CD4-positive, alpha-beta memory T cell (primary cell): ENCODE measurements at places on chromosomes 13 and 19.

DNA sequence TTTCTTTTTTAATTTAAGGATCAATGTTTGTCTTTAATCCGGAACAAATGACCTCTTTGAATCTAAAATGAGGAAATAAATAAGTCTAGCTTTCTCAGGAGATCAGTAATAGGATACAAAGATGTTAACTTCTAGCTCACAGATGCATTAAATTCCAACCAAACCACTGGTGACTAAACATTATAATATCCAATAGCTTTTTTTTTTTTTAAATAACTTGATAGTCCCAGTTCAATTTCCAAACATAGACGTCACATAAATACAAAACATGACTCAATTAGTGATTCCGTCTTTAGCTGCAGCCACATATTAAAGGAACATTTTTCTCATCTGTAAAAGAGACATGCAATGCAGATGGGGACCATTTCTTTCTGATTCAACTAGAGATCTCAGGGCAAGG lies 390.5 kb upstream of the PCDH9 start:
- no peak for DNase-seq

GRCh38 chr13:28100150-28101121 lies at the start of gene FLT3:
Gene FLT3 (minus strand): TSS chr13:28100576. CDS start chr13:28100510, 66 bp downstream.
- DNase-seq = no peak

GRCh38 chr13:46382224-46382623 lies 4.8 kb downstream of the RUBCNL start:
- no peak for DNase-seq

- no peak for DNase-seq
Observed at GRCh38 chr19:18847549-18848463, 16.0 kb downstream of the UPF1 start.

- no peak for DNase-seq
Observed at GRCh38 chr13:85277748-85278147, 521.5 kb downstream of the SLITRK6 start.

- DNase-seq = no peak
Observed at GRCh38 chr13:111547726-111548273, 227.4 kb downstream of the TEX29 start.

DNA sequence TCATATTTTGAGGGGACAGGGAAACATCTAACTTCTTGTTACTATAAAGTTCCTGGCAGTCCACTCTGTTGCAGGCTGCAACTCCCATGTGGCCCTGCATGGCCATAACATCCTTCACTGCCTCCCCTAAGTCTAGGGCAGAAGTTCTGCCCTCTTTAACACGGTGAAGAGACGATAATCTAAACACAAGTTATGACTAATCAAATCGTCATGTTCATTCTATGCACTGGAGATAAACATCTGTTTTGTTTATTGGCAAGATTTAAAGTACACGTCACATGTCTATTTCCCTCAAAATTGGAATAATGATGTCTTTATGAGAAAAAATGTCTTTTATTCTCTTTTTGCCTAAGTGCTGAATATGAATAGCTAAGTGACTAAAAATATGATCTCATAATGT lies 1629.4 kb downstream of the PCDH9 start:
- DNase-seq = no peak

- DNase-seq = no peak
Observed at GRCh38 chr13:76882431-76882830, 3.8 kb downstream of the KCTD12 start.

DNA sequence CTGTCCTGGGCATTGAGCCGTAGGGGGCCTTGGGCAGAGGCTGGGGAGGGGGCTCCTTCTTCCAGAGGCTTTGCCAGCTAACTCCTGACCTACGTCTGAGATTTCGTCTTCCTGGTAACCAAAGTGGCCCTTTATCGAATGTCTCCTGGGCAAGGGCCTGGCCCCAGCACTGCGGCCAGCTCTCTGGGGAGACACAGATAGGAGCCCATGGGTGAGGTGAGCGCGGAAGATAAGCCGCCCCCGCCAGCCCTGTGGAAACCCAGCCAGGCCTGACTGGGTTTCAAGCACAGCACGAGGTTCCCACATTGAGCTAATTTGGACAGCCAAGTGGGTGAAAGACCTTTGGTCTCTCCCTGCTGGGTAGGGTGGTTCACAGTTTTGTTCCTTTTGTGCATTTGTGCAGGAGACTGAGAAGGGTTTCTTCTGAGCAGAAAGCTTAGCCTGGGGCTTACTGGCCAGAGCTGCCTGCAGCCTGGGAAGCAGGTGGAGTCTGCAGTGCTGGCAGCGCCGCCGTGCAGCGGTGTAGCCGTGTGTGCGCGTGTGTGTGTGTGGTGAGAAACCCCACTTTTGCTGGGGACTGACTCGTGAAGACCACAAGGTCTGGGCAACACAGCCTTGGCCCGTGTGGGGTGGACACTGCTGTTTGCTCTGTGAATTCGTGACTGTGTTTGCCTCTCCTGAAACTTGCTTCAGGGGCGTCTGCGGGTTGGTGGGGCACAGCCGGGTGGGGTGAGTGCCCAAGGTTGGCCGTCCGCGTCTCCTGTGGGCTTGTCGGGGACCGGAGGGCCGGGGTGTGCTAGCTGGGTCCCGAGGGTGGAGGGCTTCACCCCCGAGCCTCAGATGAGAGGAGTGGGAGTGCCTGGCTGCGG lies 2.5 kb downstream of the BSG start:
- no peak for DNase-seq

DNA sequence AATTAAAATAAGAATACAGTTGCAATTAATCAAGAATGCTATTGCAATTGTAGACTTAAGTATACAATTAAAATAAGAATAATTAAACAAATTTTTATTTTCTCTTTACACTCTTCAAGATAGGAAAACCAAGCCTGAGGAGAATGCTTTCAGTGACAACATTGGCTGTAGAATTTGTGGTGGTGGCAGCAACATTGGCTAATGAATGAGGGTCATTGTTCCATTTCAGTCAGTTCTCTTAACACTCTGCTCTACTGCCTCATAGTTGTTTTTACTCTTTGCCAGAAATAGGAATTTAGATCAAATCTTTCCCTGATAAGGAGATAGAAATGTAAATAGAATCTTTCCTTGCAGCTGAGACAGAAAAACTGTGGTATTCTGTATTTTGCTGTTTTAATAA lies 391.6 kb downstream of the PCDH20 start:
- no peak for DNase-seq

GRCh38 chr19:18848878-18849661 lies 17.3 kb downstream of the UPF1 start:
- no peak for DNase-seq

GRCh38 chr13:50687545-50687944 lies 155.9 kb downstream of the DLEU7 start:
- DNase-seq = no peak

DNA sequence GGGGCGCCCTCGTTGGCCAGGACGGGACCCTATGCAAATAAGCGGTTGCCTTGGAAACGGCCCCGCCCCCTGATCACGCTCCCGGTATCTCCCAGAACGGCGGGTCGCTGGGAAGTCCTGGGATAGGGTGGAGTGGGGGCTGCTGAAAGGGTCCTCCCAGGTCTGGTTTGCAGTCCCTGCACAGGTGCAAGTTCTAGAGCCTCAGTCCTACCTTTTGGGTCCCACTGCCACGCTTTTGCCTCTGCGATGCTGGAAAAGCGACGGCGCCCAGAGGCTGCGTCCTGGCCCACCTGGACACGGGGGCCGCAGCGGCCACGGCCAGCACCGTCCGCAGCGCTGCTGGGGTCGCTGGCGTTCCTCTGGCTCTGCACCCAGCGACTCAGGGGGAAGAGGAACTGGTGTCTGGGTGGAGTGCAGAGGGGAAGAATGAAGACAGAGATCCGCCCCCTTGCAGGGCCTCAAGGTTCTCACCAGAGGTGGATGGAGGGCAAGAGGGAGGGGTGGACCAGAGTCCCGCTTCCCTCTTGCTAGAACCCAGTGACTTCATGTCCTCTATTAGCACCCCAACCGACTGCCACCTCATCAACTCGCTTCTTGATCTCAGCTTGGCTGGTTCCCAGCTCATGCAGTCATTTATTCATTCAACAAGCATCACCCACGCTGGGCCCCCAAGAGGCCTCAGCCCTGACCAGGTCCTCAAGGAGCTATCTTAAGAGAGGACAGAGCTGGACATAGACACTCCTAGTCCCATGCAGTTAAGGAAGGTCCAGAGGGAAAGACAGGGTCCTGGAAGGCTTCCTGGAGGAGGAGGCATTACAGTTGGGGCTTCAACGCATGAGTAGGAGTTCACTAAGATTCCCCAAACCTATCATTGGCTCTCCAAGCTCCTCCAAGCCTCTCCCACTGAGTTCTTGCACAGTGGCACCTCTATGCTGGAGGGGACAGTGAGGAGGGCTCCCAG lies at the start of gene LRRC25:
TSS of gene LRRC25 (minus strand) at position 381 of the 961 bp plus-strand sequence. CDS start 659 bp downstream, outside the sequence.
- no peak for DNase-seq

DNA sequence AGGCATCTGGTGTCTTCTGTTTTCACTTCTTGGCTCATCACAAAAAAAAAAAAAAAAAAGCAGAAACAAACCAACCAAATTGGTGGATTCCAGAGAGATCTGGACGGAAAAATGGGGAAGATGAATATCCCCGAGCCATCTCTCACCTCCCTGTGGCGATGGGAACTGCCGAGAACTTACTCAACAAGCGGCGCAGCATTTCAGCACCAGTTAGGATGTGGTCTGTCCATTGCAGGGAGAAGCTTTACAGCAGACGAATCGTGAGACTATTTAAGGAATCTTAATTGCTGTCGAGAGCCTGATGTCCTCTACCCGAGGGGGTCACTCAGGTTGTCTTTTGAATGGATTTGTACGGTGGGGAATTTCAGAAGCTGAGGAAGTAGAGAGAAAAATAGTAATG lies 17.3 kb upstream of the KDM4B start:
- no peak for DNase-seq

DNA sequence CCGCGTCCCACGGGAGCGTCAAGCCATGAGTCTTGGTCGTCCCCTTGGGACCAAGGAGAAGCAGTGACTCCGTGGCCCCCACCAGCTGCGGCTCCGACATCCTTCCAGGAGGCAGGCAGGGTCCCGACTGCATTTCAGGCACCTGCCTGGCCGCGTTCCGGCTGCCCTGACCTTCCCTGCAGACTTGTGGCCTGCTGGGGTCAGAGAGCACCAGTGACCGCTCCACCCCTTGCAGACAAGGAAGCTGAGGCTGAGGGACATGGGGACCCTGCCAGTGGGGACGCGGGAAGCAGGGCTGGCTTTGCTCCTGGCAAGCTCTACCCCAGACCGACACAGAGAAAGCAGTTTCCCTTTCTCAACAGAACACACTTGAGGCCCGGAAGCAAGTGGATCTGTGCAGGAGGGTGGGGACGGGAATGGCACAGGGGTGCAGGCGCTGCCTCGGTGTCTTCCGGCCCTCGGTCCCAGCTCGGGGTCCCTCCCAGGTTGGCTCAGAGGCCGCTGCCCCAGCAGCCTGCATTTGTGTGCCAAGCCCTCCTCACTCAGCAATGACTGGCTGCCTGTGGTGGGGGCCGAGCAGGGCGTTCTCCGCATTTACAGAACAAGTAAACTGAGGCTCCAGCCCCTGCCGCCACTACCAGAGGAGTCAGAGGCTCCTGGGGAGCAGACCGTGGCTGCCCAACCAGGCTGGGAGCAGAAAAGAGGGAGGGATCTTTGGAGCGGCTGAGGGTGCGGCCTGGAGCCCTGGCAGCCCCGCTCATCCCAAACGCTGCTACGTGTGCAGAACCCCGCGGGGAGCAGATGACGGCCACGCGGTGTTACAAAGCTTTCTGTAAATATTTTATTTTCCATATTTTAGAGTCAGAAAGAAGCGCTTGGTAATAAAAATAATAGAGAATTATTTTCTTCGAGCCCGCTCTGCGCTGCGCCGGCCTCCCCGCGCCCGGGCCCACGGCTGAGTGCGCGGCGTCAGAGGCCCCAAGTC lies 43.9 kb downstream of the GAS6 start:
- no peak for DNase-seq

DNA sequence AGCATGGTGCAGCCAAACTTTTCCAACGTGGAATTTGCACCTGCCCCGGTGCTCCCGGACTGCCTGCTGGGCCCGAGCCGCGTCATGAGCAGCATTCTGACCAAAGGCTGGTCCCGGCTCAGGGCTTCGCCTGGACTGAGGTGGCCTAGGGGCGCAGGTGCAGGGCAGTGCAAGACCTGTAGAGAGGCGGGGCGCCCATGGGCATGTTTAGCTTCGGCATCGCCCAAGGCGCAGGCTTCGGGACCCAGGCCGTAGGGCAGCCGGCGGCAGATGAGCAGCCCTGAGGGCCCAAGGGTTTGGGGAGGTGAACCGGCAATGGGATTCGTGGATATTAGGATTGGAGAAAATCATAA lies 23.8 kb downstream of the LRFN3 start:
- DNase-seq = no peak
